Stimulated activated CD4-positive, alpha-beta T cell treated with anti-CD3 and anti-CD28 coated beads, Interleukin-12 subunit alpha, Interleukin-12 subunit beta, amount 100 ng/mL, for 48 hours (primary cell): ENCODE measurements at places on chromosomes 12 and 14.

DNA sequence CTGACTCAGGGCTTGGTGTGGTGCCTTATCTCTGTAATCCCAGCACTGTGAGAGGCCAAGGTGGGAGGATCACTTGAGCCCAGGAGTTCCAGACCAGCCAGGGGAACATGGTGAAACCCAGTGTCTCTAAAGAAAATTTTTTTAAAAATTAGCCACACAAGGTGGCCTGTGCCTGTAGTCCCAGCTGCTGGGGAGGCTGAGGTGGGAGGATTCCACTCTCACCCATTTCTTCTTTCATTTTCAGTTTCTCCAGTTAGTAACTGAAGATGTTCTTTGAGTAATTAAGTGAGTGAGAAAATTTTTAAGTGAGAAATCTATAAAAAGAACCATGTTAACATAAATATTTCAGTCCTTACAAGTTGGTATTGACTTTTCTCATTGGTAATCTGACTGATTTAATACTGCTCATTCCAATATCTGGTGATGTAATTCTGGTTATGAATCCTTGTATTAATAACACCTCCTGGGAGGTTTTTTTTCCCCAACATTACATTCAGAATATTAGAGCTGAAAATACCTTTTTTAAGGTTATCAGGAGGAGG is 6.1 kb downstream of the METTL3 start:
- DNase-seq = peak; percentile 7

DNA sequence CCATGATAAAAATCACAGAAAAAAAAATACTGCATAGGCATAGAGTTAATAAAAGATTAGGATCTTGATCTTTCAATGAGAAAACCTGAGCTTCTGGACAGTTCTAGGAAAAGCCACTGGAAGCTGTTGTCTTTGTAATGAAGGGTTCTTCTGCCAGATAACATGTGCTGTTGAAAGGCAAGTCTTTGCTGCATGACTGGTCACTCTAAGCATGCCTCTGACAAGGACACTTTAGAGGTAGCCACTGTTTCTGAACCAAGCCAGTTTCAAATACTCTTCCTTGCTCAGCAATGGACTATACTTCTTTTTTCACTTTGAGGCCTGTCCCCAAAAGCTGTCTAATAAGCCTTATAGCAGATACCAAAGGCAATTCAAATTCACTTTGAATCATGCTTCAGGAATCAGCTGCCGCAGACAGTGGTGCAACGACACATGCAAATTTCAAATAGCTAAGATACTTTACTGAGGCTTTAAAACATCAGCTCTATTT is 70.2 kb downstream of the BTG1 start:
- no peak for DNase-seq

DNA sequence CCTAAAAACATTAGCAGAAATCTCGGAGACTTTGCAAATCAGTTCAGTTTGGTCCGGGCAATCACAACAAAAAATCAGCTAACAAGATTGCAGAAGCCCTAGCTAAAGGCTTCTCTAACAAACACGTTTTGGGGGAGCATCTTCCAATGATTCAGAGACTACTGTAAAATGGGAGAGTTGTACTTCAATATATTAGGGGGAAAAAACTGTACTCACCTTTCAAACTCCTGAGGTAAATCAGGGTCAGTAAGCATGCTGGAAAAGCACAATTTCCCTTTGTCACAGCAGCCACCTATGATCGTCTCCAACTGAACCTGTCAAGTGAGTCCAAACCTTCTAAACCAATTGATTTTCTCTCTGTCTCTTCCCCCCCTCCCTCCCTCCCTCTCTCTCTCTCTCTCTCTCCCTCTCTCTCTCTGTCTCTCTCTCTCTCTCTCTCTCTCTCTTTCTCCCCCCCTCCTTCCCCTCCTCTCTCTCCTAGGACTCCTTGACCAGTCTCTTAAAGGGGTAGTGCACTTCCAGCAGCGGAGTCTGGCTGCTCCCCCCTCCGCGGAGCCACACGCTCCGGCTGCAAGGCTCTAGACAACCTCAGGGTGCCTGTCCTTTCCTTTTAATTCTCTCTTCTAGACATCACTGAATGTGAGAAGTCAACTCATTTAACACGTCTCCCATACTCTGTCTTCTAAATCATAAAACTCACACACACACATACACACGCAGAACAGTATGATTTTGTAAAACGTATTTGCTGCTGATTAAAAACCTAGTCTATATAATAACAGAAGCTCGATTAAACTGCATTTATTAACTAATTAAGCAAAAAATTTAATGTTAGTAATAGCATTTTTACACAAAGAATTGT is at the start of gene SOX5:
TSS of gene SOX5 (minus strand) at position 323 of the 862 bp plus-strand sequence. CDS start at position 254, 69 bp downstream.
- no peak for DNase-seq

- no peak for DNase-seq
Observed at GRCh38 chr14:98594156-98594555, 677.8 kb downstream of the BCL11B start.

GRCh38 chr14:102189874-102190273 is 50.2 kb downstream of the WDR20 start:
- DNase-seq = no peak

DNA sequence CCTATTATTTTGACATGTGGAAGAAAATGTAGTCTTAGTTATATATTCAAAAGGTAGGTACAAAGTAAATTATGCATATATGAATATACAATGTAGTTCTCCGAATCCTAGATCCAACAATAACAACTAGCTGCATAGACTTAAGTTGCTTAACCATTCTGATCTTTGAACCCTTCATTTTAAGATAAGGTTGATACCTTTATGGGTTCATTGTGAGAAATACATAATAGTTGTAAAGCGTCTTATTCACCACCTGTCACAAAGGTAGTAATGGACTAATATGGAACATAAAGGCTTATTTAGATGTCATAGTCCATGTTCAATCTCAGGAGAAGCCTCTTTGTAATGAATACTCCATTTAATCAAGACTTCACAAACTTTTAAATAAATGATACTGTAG is 263.6 kb downstream of the TMTC2 start:
- no peak for DNase-seq

DNA sequence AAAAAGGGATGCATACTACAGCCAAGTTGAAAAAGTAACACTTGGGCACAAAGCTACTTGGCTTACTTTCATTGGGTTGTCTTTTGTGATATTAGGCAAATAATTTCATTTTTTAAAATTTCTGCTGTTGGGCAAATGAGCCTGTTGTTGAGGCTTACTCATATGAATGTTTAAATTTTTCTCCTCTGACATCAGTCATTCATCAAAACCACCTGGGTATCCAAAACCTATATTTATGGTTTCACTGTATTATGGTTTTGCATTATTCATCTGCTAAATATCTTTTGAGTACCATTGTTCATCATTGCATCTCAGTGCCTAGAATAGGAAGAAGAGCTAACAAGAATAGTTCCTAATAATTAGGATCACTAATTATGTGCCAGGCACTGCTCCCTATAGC is 28.1 kb downstream of the DYRK2 start:
- no peak for DNase-seq

DNA sequence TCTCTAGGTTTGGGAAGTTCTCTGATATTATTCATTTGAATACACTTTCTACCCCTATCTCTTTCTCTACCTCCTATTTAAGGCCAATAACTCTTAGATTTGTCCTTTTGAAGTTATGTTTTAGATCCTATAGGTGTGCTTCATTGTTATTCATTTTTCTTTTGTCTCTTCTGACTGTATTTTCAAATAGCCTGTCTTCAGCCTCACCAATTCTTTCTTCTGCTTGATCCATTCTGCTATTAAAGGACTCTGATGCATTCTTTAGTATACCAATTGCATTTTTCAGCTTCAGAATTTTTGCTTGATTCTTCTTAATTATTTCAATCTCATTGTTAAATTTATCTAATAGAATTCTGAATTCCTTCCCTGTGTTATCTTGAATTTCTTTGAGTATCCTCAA is 199.2 kb downstream of the CRADD start:
- DNase-seq = no peak

DNA sequence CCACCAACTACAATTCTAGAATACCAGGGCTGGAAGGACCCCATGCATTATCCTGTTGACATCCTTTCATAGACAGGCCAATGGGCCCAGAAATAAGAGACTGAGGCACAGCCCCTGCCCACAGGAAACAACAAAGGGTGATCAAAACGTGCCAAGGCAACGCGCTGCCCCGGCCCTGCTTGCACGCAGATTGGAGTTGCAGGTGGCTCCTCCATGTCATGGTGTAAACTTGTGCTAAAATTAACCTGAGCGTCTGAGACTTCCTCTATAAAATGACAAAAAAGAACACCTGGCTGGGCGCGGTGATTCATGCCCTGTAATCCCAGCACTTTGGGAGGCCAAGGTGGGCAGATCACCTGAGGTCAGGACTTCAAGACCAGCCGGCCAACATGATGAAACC is 30.1 kb downstream of the SPRING1 start:
- DNase-seq = no peak

- DNase-seq = no peak
Observed at GRCh38 chr12:69163681-69164362, 75.5 kb upstream of the CPSF6 start.

- DNase-seq = no peak
Observed at GRCh38 chr12:91098941-91099340, 12.4 kb downstream of the LUM start.

- no peak for DNase-seq
Observed at GRCh38 chr12:121827351-121828099, 23.7 kb downstream of the SETD1B start.

DNA sequence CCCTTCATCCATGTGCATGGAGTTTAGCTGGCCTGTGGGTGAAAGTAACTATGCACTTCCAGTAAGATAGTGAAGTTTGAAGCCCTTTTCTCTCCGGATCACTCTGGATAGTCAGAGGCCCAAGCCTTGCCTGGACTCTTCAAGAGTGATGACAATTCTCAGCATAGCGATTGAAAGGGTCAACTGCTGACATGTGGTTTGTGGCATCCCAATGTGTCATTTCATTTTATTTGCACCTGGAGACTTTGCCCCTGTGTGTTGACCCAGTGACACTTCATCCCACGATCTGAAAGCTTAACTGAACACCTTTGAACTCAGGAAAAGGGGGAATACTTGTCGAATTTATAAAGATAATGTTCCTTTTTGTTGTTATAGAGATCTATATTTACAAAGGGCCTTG is 711.9 kb upstream of the TMEM132C start:
- no peak for DNase-seq

DNA sequence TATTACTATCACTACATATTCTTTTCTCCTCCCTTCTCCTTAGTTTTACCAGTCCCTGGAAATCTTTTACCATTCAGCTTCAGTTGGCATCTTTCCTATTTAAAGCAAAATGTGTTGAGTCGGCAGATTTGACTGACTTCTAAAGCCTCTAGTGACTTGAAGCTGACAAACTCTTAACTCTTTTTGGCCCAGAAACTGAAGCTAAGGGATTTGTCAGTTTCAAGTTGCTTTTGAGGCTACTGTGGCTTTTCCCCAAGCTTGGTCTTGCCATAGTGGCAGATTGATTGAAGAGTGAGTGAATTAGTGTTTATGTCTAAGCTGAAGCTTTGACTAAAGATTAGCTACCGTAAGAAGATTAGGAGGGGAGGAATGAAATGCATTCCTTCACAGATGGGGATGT is 104.0 kb downstream of the ETNK1 start:
- no peak for DNase-seq

GRCh38 chr12:95681210-95681765 is 109.3 kb downstream of the NTN4 start:
- no peak for DNase-seq

DNA sequence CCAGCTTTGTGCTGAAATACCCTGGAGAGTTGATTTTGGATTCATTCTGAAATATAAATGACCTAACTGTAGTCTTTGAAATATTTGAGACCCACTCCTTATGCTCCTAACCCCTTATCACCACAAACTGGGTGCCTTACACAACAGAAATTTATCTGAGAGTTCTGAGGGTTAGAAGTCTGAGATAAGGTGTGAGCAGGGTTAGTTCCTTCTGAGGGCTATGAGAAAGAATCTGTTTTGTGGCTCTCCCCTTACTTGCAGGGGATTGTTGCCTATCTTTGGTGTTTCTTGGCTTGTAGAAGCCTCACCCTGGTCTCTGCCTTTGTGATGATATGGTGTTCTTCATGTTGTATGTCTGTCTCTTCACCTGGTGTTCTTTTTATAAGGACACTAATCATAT is 91.7 kb downstream of the DERA start:
- no peak for DNase-seq

- no peak for DNase-seq
Observed at GRCh38 chr12:92446083-92446460, 256.7 kb upstream of the PLEKHG7 start.

DNA sequence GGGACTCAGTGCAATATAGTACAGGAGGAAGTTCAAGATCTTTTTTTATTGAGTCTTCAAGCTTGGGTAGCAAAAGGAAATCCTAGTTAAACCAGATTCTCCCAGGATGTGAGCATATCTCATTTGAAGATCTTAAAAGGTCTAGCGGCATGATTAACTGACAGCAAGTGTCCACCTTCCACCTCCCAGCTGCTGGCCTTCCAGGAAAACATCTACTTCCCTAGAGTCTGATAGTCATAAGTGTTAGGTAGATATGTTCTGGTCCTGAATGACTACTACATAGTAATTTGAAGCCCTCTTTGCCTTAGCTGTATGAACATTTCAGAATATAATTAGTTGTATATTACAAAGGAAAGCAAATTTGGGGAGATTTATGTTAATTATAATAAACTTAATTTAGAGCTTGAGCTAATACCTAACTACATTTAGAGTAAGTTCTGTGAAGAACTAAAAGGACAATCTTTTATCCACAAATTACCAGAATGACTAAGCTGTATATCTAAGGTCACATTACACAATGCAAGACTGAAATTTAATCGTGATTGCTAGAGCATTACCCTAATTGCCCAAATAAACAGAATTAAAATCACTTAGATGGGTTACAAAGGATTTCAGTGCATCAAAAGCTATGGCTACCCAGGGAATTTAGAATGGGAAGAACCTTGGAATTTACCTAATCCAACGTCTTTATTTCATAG is 9.9 kb downstream of the LGR5 start:
- no peak for DNase-seq

DNA sequence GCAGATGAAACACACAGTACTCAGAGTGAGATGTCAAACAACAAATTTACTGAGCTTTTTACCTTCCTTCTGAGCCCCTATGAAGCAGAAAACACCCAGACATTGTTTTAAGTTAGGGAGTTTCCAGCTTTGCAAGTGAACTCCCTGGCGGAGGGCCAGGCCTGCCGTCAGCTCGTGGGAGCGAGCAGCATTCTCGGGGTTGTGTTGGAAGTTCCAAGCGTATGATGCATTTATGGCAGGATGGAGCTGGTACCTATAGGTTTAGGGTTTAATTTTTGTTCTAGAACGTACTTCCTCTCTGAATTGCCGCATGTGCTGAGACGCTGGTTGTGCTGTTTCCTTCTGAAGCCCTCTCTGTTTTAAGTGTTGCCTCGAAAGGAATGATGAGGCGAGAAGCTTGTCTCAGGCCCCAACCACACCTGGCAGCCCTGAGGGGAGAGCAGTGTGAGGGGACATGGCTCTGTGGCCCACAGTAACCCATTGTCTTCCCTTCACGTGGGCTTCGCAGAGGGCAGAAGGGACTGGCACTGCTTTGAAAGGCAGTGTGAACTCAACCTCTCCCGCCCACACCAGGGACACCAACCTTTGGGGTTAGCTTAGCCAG is 76.6 kb downstream of the SSPN start:
- DNase-seq = peak; percentile 8

DNA sequence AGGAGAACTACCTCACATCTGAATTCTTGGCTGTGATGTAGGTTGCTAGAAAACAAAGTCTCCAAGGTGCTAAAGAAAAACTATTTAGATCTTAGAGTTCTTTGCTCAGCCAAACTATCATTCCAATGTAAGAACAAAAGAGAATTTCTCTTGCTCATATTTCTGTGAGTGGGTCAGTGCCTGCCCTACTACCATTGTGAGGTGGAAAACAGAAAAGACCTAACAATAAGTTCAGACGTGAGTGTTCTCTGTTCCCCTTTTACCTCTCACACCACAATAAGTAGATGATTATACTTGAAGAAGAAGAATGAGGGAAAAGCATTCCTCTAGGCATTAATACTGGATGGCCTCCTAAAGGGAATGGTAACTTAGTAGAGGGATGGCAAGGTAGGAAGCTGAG is 187.4 kb upstream of the KITLG start:
- no peak for DNase-seq
